Stimulated activated CD4-positive, alpha-beta T cell treated with anti-CD3 and anti-CD28 coated beads, TNF-alpha, amount 100 ng/mL, for 4 hours (primary cell): ENCODE measurements at places on chromosomes 1 and 21.
A peak's percentile ranks its signal among the peaks of the same experiment; 100 is the strongest.

GRCh38 chr1:169680377-169681019 lies 30.9 kb downstream of the SELL start:
- peak; percentile 56 for DNase-seq

DNA sequence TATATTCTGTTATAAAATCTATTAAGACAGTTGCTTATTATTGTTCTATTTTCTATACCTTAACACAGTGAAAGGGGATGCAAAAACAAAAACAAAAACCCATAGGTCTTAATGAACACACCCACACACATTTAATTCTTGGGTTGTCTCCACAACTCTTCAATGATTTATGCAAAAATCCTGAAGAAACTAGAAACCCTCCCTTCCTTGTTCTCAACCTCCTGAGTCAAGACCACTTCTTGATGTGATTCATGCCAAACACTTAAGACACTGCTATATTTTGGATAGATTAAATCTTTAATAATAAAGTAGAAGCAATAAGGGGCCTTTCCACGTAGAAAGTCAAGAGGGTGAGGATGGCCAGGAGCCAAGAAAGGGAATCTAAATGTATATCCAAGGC lies 23.4 kb downstream of the SCAF4 start:
- DNase-seq = no peak

- no peak for DNase-seq
Observed at GRCh38 chr1:119794876-119795240, 16.4 kb downstream of the REG4 start.

DNA sequence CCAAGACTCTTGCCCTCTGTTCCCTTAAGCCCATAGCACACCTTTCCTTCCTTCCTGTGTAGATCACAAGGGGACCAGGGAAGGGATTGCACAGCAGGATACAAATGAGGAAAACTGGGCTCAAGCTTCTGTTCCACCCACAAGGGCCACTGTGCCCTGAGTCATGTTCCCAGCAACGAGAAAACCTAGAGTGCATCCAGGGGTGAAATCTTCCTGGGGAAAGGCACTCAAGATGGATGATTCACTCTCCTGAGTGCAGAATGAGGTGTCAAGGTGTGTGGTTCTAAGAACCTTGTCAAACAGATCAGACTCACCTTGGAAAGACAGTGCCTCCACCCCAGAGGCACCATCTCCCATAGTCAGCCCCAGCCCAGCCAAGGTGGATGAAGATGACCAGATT lies 40.7 kb upstream of the EYA3 start:
- DNase-seq = no peak

DNA sequence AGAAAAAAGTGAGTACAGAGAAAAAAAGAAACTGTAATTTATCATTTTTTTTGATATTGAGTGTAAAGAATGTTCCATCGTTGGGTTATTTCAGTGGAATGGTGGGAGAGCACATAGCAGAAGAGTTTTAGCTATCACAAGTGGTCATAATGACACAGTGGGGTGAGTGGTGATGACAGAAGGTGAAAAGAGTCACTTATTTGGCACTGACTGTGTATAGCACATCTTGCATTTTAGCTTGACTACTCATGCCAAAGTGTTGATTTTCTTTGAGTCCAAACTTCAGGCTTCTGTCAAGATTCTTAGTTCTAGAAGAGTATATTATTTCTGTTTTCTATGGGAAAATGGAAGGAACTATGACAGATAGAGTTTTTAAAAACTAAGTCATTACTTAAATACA lies 261.2 kb downstream of the GRIK1 start:
- no peak for DNase-seq

GRCh38 chr1:82390627-82391026 lies 589.9 kb downstream of the ADGRL2 start:
- DNase-seq = no peak

GRCh38 chr1:150971583-150972416 lies 2.8 kb downstream of the CERS2 start:
- no peak for DNase-seq

DNA sequence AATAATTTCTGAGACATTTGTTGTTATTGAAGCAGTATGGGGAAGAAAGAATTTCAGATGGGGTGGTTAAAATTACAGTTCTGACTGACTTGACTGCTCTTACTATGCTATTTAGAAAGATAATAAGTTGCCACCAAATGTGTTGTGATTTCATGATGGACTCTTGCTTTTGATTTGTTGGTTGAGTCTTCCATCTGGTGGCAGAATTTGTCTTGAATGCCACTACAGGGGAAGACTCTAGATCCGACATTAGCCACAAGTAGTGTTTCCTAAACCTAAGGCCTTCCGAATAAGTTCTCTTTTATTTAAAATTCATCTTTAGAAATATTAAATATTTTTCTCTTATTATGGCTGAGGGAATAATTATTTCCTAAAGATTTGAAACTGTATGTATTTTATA lies 190.9 kb upstream of the ADGRL4 start:
- no peak for DNase-seq

GRCh38 chr1:172515436-172515835 lies 17.5 kb upstream of the SUCO start:
- DNase-seq = no peak

GRCh38 chr21:15209224-15209623 lies 144.4 kb upstream of the NRIP1 start:
- DNase-seq = no peak

GRCh38 chr21:37473491-37473890 lies 106.9 kb downstream of the DYRK1A start:
- no peak for DNase-seq

DNA sequence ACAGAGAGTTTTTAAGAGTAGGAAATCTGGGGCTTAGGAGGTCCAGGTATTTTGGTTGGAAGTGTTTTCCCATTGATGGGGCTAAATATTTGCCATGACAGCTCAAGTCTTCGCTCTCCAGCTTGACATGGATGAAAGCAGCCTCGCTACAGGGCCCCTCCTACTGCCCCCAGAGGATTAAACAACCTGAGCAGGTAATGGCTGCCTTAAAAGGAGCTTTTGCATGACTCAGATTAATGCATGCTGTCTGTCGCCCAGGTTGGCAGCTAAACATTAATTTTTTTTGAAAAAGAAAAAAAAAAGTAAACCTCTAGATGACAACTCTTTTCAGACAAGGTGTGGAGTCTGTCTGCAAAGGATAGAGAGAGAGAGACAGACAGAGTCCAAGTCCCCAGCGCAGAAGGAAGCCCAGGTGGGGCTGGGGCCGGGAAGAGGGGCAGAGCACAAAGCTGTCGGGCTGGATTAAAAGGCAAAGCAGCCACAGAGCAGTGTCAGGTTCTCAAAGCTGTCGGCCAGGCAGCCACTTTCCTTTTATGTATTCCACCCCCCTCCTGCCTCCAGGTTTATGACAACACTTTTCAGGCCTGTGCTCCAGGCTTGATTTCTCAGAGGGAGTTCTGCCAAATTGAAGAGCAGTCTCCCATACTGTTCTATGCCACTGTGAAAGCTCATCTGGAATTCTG lies 127.9 kb downstream of the CLIC6 start:
- DNase-seq = no peak

DNA sequence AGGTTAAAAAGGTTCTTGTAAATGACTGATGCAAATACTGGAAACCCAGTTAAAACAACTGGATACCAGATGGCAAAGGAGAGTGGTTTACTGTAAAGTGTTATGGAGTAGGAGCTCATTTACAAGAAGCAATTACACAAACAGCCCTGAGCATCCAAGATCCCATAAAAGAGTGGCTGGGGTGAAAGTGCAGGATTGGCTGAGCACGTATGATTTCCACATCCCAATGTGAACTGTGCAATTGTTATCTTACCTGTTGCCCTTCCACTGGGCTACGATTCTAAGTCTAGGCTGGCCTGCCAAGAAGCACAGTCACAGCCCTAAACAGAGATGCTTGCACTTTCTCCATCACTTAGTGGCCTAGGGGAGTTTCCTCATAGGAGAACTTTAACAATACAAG lies 277.6 kb upstream of the RUNX1 start:
- DNase-seq = no peak

GRCh38 chr1:12302798-12303447 lies 73.1 kb downstream of the VPS13D start:
- DNase-seq = no peak

DNA sequence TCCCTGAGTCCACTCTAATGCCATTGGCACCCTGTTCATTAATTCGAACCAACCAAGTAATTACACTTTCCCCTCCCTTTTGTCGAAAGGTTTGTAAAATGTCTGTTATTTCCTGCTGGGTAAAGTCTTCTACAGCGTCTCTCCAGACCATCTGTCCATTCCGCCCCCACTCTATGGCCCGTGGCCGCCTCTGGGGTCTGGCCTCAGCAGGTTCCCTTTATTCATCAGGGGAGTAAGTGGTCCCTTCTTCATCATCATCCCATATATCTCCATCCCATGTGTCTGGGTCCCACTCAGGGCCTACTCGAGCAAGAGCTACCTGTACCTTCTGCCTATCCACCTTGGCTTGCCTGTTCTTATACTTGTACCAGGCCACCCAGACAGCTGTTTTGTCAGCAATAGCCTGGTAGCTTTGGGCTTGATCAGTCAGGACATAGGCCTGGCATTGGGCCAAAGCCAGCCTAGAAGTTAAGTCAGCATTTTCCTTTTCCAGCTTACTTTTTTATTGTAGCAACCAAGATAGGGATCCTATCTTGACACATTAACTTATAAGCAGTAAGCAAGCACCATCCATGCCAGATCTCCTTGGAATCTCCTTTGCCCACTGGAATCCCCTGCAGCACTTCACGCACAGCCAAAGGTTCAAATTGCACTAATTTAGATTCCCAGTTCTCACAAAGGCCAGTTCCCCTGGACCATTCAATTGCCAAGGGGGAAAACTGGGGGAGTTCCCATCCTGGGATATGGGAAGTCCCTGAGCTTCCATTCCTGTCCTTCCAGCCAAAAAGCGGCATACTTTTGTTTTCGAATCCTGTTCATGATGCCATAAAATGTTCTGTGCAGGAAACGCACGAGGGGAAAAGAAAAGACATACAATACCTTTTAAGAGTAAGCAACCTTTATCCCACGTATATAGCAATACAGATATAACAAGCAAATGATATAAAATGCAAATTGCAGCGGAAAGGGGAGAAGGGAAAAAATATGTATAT lies 6.6 kb upstream of the STUM start:
- no peak for DNase-seq

- no peak for DNase-seq
Observed at GRCh38 chr1:201064806-201065205, 41.3 kb upstream of the KIF21B start.

DNA sequence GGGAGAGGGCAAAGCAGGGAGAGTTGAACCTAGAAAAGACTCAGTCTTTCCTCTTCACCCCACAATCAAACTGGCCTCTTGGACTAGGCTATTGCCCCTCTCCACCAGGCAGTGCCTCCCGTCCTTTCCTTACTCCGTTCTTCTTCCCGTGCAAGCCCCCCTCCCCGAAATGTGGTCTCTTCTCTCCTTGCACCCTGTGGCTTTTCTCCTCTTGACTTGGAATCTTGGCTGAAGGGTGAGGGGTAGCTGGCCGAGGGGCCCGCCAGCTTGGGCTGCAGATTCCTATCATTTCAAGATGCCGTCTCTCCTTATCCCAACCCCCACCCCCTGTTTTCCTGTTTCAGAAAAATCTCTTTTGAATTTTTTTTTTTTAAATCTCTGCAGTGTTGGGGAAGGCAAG lies 1.6 kb downstream of the WNT2B start:
- no peak for DNase-seq

DNA sequence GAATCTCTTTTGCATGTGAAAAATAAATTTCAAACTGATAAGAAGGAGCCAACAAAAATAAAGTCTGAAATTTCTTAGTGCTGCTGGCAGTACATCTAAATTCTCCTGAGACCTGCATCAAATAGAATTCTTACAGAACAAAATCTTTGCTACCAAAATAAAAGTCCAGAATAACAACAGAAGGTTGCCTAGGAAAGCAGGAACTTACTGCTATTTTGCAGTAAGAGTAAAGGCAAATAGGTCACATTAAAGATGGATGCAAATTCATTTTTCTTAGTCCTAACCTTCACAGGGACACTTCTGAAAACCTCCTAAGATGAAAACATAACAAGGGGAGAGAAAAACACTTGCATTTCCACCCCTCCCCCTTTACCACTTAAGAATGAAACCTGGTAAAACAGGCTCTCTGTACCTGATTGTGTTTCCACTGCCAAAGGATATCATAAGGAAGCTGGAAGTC lies 59.0 kb downstream of the RUSC1 start:
- DNase-seq = no peak

DNA sequence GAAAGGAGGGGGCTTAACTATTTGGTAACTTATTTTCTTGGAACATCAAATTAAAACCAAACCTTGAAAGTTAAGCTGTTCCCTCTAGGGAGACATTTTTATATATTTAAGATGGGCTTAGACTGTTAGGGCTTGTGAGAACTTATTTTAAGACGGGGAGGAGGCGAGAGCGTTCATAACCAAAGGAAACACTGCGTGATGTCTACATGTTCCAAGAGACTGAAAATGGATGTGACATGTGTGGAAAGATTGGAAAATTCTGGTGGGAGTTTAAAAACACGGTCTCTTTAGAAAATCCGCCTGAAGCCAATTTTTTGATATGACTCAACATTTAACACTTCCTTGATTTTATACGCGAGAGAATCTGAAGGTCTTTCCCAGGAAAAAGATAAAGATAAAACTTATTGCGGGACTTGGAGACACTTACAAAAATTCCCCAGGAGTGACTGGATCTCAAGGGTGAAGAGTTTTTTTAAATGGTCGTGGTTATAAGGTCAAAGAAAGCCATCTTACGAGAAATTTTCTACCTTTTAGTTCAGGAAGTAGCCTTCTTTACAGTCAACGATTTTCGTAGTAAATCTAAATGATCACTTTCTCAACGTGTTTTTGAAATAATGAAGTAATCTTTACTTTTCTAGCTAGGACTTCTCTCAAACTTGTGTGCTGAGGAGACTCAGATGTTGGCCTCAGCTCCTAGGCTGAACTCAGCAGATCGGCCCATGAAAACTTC lies 828 bp downstream of the PNRC2 start:
- DNase-seq = no peak

DNA sequence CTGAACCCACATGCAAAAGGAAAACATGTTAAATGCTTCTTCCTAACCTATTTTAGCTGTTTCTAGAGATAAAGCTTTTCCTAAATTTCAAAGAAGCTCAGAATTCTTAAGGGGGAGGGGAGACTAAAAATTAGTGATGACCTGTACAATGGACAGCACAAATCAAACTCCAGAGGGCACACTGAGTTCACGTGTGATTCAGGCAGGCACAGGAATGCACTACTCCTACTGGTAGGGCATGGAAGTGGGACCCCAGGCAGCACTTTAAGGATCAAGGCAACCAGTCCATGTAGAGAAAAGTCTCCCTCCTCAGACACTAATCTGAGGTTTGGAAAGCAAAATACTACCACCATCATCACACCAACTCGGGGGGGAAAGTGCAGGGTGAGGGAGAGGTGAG lies 31.3 kb upstream of the CLCA4 start:
- no peak for DNase-seq

DNA sequence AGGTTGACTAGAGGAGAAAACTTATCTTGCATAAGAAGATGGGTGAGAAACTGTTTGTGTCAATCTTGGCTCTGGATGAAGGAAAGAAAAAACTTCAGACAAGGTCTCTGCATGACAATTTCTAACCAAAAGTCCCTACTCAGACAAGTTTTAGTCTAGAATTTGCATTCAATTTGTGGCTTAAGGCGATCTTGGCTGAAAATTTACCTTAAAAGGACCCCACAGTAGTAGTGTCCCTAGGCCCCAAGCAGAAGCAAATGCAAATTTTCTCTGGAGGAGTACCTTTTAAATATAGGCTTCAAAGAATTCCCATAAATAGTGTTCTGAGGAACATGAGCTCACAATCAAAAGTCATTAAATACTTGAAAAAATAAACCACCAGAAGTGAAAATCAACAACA lies 17.6 kb upstream of the TMEM125 start:
- DNase-seq = no peak

GRCh38 chr1:150152772-150153456 lies 3.2 kb downstream of the PLEKHO1 start:
- DNase-seq = no peak

GRCh38 chr1:79364896-79365295 lies 358.4 kb upstream of the ADGRL4 start:
- no peak for DNase-seq
